Mucosa of gallbladder (tissue), 1 donor: ENCODE measurements at places on chromosomes 7 and 10. TPM values are rescaled to one million over a fixed set of nuclear protein-coding genes. Genes with fewer than 3 reads are reported as not detected.

The SP4 gene
- total RNA-seq: 6.3 TPM

The NODAL gene
- 0.12 TPM for total RNA-seq

The RBP3 gene
- not detected for total RNA-seq

The ANKRD1 gene
- total RNA-seq: 0.09 TPM

The GNAT3 gene
- 1.2 TPM for total RNA-seq

The CFAP43 gene
- total RNA-seq: 1.9 TPM

The VPS26A gene
- 39.7 TPM for total RNA-seq

The SLC26A3 gene
- 856 TPM for total RNA-seq

- no peak for DNase-seq
Observed at GRCh38 chr7:876972-877311, 588 bp downstream of the GET4 start.

DNA sequence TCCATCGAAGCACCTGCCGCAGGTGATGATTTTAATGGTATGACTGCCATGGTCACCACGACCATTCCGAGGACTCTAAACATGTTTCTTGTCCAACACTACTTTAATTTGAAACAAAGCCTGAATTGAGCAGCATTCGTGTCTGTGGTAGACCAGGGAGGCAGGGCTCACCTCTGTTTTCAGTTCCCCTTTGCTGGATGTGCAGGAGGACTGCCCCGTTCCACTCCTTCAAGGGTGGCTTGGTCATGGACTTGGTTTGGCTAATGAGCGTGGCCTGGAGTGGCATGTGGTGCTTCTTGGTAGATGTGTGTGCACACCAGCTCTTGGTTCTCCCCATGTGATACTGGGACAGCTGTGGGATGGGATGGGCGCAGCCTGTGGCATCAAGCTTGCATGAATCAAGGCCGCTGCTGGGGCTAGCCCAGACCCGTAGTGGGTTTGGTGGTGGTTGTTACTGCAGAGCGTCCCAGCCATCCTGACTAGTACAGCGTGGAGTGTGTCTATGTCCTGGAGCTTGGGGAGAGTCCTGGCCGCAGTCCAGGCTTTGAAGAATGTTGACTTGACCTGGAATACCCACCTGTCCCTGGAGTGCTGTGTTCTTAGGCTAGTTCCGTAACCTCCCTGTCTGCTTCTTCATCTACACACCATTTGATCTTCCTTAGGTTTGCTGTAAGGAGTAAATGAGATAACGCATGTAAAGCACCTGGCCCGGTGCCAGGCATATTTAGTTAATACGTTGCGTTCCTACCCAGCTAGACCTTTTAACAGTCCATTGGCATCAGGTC is 34.8 kb downstream of the MGMT start:
- DNase-seq: no peak

DNA sequence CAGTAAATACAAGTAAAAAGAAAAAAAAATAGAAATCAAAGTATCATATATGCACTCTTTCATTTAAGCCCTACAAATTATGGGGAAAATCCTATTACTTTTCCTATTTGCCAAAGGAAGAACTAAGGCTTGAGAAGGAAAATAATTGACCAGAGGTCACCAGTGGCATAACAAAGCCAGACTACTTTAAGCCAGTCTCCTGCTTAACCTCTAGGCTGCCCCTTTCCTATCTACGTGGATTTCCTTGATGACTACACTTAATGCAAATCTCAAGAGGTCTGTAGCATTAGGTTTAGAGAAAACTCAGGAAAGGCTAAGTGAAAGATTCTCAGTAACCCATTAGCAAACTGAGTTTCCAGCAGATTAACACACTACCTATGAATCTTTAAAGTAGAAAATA is 49.8 kb downstream of the TPK1 start:
- DNase-seq: no peak

DNA sequence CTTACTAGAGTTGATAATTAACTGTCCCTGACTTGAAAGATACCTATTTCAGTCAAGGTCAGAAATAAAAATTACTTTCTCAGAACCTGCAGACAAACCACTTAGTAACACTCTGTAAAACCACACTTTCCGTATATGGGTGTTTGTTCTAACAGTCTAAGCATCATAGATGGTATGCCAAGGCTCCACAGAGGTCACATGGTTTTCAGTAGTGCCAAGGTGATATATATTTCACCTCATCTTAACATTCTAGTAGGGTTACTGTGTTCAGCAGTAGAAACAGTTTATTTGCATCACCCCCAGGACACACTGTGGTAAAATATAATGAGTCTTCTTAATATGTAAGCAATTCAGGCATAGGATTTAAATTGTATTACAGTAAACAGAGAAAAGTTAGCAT is 61.5 kb downstream of the KCND2 start:
- DNase-seq: no peak

GRCh38 chr7:45617166-45617565 is 43.0 kb downstream of the ADCY1 start:
- DNase-seq: no peak

DNA sequence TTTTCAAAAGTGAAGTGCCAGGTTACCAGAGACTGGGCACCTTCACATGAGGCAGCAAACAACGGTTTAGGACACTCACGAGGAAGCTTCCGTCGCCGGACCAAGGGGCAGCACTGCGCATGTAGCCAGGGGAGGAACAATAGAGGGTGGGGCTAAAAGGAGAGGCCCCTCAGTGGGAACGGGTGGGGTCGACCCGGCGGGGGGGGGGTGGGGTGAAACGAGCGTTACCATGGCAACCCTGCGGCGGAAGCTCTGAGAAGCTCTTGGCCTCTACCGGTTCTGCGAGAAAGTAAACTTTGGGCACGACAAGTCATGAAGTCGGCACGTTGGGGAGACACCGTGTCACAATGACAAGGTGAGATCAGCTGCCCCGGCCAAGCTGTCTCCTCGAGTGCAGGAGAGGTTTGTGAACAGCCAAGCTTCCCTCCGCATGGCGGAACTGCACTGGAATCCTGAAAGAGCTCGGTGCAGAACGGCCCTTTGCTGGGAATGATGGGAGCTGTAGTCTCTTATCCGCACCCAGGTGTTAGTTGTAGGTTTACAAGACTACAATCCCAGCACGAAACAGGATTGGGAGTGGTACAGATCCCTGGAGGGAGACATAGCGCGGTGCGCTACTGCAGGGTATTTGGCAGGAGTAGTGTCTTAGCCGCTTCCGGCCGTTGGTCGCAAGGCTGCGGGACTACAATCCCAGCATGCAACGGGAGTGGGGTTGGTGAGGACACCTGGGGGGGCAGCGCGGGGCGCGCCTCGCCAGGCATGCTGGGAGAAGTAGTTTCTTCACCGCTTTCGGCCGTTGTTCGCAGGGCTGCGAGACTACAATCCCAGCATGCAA is 72.8 kb upstream of the ZNF722 start:
- DNase-seq: peak; percentile 96

DNA sequence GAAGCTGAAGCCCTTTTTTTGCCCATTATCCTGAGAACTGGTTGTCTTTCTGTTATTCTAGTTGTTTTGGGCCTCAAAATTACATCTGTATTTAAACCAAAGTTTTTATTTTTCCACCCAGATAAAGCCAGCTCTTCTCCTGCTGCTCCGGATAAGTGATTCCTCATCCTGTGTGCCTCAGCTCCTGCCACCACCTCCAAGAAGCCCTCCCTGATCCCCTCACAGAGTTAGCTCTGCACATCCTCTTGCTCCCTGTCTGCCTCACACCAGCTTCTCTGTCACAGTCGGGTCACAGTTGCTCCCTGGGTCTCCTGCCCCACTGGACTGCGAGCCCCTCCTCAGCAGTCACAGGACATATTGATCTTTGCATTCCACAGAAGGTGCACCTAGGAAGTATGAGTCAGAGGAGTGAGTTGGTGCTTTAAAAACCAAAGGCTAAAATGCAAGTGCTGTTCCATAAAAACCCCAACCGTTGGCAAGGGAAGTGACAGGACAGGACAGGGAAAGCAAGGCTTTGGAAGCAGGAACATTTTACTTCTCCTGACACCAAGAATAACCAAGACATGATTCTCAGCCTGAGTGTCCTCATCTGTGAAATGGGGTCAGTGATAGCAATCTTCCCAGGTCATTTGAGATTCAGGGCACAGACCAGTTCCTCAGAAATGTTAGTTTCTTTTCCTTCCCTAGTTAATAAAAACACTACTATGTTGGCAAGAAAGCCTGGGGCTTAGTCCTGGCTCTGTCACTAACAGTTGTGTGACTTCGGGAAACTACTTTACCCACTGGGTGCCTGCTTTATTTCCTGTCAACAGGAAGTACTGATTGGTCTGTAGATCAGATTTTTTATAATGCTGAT is 36.5 kb upstream of the EEPD1 start:
- DNase-seq: peak; percentile 62

DNA sequence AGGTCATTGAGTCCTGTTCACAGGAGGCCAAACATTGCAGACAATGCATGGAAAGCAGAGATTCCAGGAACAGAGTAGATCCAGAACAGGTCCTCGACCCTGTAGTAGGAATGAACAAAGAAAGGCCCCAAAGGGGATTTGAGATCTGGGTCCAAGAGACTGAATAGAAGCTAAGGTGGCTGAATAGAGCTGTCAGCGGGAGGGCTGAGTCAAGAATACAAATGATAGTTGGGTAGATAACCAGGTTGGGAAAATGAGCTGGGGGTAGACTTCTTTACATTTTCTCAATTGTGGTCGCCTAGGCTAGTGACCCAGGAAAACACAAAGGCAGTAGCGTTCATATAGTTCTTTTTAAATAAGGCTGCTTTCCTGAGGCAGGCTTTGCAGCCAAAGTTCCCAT is 103.4 kb upstream of the ELMO1 start:
- no peak for DNase-seq

- no peak for DNase-seq
Observed at GRCh38 chr10:103534621-103535498, 41.4 kb downstream of the NEURL1 start.

DNA sequence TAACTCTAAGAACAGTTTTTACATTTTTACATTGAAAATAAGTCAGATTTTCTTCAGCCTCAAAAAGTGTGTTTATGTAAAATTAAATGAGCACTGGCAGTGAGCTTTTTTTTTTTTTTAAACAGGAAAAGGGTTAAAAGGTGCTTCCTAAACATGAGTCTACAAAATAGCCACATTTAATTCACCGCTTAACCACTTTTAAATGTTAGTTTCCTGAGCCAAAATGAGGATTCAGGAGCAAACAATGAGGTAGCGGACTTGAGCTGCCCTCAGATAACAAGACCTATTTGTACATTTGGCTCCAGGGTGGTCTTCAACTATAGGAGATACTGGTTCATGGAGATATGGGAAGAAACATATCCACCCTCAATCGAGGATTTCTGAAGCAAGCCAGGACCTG is 22.8 kb downstream of the AKR1C3 start:
- DNase-seq: no peak

- no peak for DNase-seq
Observed at GRCh38 chr7:2100278-2101208, 132.2 kb downstream of the MAD1L1 start.

- no peak for DNase-seq
Observed at GRCh38 chr10:77192402-77192801, 445.2 kb downstream of the KCNMA1 start.

DNA sequence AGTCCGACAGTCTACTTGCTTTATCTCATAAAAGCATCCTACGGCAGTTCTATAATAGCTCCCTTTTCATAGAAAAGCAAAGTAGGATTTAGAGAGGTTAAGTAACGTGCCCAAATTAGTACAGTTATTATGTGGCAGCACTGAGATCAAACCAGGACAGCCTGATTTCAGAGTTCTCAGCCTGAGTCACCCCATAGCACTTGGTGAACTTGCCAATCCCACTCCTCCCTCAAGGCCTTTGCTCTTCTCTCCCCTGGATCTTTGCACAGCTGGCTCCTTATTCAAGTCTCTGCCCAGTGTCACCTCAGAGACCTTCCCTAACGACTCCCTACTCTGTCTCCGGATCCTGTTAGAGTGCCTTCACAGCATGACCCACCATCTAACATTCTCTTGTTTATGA is 438.0 kb upstream of the NFE2L3 start:
- no peak for DNase-seq

- no peak for DNase-seq
Observed at GRCh38 chr7:77337456-77337990, 78.6 kb downstream of the GSAP start.

GRCh38 chr7:75772081-75773077 is at the start of gene CCL26:
Gene CCL26, minus strand, starts transcription at chr7:75772211. Its CDS starts 35 bp downstream, at chr7:75772176.
- DNase-seq: peak; percentile 35

- DNase-seq: no peak
Observed at GRCh38 chr7:140049339-140050024, 13.3 kb downstream of the PARP12 start.

DNA sequence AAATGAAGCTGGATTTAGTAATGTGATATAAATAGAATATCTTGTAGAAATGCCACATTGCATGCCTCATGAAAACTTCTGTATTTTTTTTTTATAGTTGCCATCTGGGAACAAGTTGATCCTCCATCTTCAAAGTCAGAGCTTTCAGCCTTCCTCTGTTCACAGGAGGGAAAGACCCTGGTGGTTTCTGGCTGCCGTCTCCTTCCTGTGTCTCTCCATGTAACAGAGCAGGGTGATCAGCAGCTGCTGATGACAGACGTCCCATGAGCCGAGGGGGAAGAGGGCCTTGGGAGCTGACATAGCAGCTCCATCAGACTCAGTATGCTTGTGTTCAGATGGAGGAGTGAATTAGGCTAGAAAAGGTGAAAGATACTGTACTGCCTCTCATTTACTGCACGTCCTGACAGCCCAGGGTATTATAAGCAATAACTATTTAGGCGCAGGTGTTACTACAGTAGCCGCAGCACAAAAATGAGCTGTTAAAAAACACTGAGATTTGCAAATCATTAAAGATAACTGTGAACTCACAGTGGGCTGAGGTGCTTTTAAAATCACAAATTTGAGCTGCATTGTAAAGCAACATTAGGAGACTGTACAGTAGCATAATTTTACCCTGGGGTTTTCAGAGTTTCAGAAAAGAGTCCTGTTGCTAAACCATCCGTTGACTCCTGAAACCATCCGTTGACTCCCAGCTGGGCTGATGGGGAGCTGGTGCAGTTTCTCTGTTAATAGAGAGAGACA is 103.3 kb downstream of the CFAP58 start:
- no peak for DNase-seq

DNA sequence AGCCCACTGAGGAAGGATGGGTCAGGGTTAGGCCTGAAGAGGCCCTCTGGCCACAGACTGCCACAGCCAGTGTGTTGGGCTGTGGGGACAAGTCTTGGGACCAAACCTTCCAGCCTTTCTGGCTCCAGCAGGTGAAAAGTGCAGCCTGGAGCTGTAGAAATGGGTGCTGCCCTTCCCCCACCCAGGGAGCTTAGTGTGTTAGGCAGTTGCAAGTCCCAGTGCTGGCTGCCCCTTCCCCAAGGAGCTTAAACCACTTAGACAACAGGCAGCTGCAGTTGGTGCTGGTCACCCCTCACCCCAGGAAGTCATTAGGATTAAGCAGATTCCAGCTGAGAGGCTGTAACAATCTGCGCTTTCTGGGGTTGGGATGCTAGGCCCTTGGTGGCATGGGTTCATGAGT is 563.3 kb downstream of the NRG3 start:
- no peak for DNase-seq

- DNase-seq: no peak
Observed at GRCh38 chr7:107958764-107959526, 44.0 kb downstream of the LAMB1 start.

DNA sequence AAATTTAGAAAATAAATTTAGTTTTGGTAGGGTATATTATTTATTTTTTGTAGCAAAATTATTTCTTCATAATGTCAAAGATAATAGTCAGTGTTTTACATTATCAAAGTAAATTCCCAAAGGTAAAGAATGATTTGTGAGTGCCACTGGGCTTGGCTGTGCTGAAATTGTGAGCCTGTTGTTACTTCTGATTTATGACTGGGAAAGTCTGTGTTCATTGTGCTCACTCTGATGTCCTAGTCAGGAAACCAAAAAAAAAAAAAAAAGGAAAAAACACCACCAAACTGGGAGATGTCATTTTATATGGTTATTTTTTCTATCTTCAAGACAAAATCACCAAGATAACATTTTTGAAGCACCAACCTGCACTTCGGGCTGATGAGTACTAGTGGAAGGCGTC is 44.3 kb downstream of the MDFIC start:
- no peak for DNase-seq
